Stimulated activated CD4-positive, alpha-beta T cell treated with anti-CD3 and anti-CD28 coated beads, Interleukin-2, amount 100 ng/mL, for 24 hours (primary cell): ENCODE measurements at places on chromosomes 7 and 10.

- DNase-seq = no peak
Measured at GRCh38 chr7:85133560-85133959, 53.3 kb downstream of the SEMA3D start.

DNA sequence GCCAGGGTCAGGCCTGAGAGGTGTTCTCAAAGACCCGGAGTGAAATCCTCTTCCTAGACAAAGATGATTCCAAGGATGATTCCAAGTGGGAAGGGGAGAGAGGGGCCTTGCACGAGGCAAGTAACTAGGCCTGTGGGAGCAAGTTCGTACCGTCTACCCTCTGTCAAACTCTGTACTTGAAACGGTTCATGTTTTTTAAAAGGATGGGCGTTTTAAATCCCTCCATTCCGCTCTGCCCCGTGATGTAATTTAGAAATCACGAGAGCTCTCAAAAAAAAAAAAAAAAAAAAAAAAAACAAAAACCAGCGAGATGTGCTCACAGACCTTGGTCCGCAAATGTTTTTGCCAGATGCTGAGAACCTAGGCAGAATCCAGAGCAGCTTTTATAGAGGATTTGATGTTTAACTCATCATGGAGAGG, 114.7 kb upstream of the CARD11 start:
- DNase-seq = no peak

GRCh38 chr10:116132780-116133399, 140.1 kb downstream of the GFRA1 start:
- DNase-seq = no peak

DNA sequence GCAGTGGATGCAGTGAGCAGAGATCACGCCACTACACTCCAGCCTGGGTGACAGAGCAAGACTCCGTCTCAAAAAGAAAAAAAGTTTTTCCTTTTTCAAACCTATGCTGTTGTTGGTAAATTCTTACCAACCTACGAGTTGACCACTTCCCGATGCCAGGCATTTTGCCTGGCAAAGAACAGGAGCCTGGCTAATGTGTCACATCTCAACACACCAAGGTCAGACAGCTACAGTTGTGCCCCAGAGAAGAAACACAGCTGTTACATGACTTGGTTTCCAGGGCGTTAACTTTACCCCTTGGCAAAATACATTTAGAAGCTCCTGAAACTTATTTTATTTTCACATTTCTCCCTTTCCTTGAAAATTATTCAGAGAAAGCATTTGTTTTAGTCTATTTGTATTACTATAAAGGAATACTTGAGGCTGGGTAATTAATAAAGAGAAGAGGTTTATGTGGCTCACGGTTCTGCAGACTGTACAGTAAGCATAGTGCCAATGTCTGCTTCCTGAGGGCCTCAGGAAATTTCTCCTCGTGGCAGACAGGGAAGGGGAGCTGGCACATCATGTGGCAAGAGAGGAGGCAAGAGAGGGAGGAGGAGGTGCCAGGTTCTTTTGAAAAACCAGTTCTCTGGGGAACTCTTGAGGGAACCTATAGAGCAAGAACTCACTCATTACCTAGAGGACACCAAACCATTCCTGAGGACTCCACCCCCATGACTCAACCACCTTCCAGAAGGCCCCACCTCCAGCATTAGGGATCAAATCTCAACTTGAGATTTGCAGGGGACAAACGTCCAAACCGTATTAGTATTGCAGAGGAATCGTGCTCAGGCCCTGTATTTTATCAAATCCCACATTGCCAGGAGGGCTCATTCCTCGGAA, 83.3 kb downstream of the PAXIP1 start:
- no peak for DNase-seq

DNA sequence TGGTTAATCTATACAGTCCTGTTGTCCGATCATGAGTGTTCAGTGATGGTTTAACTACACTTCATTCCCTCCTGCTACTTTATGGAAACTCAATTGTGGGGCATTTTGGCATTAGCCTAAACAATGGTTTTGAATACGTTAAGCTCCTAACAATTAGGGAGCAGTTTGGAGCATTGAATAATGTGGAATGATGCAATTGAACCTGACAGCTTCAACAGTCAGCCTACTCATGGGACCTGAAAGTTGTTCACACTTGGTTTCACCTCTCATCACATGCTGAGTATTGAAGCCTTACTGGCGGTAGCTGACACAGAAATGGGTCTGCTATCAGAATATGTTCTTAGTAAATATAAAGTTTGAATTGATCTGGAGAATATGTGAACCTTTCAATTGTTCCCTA, 186.1 kb downstream of the MLLT10 start:
- no peak for DNase-seq

DNA sequence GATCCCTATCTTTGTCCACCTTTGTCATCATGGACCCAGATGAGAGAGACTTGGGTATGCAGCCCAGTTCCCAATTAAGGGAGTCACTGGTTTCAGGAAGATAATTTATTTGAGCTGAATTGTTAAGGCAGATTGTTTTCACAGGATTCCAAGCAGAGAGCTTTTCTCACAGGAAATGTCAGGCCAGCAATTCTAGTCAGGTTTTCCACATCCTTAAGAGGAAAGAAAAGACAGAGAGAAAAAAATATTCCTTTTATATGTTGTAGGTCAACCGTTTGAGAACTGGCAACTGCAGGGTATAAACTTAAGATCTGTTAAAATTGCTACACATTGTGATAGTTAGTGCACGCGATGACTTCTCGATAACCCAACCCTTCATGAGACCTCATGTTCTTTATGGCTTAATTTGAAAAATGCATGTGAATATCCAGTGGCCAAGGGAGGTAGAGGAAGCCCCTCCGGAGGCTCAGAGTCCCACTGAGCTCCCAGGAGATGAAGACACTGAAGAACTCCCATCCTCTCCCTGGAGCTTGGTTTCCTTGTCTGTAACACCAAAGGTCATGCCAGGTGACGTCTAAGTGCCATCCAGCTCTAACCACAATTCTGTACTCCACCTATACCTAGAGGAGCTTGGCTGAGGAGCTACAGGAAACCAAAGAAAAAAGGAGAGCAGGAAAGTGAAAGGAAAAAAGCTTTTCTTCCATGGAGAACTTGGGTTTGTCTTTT, 45.6 kb downstream of the MINDY4 start:
- no peak for DNase-seq

GRCh38 chr10:50431133-50431532, 179.8 kb upstream of the ASAH2 start:
- DNase-seq = no peak

DNA sequence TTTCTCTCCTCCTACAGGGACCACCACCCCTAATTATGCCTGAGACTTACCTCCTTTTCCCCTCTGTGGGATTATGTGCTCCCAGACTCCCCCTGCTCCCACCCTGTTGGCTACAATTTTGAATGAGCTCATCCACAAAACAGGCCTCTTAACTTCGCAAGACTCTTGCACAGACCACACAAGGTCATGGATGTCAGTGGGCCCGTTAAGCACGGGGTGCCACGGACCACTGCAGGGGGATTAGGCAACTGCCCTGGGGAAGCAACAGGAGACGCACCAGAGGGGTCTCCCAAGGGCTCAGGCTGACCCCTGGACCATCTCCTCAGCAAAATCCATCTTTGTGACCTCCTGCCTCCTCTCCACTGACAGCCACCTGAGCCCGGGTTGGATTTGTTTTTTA, 42.1 kb upstream of the COL13A1 start:
- DNase-seq = no peak

DNA sequence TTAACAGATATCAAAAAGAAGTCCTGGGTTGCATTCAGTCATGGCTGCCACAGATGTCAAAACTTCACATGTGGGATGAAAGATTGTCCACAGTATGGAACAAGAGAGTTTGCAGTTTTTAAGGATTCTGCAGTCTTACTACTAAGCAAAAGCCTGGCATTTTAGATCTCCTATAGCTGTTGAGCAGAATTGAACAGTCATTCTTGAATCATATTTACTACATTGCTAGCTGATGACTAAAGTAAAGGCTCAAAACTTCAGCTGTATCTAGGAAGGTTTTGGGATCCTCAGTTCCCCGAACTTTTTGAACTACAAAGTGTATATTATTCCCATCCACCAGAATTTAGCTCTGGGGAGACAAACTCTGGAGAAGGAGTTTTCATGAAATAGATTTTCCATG, 31.0 kb downstream of the BET1 start:
- DNase-seq = no peak

DNA sequence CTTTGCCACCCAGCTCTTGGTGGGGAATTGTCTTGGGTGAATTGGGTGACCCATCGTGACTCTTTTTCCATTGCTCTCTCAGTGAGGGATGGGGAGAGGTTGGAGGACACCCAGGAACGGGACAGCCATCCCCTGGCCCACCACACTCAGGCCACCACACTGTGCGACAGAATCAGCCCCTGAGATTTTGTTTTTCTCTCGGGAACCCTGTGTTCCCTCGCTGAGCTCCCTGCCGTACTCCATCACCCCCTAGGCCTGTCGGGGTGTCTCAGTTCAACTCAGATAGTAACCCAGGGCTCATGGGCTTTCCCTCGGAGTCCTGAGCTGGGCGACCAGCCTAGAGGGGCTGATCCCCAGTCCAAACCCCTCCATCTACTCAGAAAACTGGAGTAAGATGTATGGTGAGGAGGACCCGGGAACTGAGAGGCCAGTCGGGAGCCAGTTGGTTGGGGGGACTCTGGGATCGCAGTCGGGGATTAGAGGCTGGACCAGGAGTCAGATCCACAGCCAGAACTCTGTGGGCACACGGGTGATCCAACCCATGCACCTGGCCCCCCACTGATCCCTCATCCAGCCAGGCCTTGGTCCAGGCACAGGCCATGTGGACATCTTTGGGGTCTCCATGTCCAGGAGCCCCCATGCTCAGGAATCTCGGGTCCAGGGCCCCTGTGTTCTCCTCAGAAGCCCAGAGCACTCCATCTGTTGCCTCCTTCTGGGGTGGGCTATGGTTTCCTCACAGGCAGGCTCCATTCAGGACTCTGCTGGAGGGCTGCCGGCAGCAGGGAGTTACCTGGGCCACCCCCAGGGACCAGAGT, 9.3 kb downstream of the CRYGN start:
- no peak for DNase-seq

- DNase-seq = no peak
Measured at GRCh38 chr7:149431486-149432120, 29.3 kb downstream of the ZNF777 start.

GRCh38 chr7:149460493-149461277, at the start of gene ZNF777:
TSS of gene ZNF777 (minus strand) at chr7:149461062. CDS start at chr7:149456022, 5,040 bp downstream.
- DNase-seq = peak; percentile 80

- no peak for DNase-seq
Measured at GRCh38 chr10:59606551-59606961, 103.1 kb downstream of the SLC16A9 start.

DNA sequence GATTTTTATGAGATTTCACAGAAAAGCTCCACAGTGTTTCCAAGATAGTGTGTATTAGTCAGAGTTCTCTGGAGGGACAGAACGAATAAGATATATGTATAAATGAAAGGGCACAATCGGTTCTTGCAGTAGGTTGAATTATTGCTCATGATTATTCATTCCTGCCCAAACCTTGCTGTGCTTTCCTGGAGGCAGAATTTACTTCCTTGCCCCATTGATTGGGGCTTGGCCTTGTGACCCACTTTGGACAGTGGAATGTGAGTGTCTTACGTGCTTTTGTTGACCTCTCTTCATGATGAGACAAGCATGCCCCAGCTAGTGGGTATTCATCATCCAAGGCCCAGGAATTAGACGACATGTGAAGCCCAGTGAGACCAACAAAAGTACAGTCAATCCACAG, 53.0 kb upstream of the ABCB5 start:
- no peak for DNase-seq

DNA sequence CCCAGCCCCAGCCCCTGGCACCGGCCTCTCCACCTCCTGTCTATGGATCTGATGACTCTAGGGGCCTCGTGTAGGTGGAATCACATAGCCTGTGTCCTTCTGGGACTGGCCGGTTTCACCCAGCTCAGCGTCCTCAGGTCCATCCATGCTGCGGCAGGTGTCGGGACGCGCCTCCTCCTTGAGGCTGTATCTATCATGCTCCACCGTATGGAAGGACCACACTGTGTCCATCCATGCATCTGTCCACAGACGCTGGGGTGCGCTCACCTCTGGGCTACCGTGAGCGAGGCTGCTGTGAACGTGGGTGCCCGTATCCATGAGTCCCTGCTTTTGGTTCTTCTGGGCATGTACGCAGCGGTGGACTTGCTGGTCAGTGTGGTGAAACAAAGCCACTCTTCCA, 281.1 kb downstream of the MAD1L1 start:
- no peak for DNase-seq

- DNase-seq = no peak
Measured at GRCh38 chr7:32283546-32283945, 206.6 kb downstream of the LSM5 start.

- DNase-seq = no peak
Measured at GRCh38 chr7:131329176-131329570, 1.5 kb downstream of the MKLN1 start.

- DNase-seq = no peak
Measured at GRCh38 chr7:158076656-158077055, 511.0 kb downstream of the PTPRN2 start.

DNA sequence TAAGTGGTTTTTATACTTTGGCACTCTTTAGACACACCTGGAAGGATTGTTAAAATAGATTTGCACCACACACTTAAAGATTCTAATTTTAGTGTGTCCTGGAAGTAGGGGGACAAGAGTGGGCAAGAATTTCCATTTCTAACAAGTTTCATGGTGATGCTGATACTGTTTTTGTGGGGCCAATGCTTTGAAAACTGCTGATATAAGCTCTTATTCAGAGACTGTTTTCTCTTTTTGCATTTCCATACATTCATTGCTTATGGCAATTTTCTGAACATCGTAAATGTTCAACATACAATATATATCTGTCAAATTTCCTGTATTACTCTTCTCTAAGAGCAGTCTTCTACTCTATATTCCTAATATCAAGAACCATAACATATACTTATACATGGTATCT, 79.0 kb downstream of the TFEC start:
- no peak for DNase-seq

DNA sequence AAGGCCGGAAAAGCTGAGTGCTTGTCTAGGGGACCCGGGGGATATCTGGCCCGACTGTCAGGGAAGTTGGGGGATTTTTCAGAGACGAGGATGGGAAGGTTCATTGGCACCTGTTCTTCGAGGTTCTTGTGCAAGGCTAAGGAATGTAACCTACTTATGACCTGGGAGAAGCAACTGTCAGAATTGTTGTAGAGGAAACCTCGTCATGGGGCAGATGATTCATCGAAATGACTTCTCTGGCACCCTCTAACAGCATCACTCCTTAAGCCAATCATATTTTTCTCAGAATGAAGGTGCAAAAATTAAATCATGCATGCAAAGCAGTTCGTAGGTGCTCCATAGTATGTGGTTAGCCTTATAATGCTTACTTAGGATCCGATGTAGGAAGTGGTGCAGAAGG, 58.6 kb downstream of the PLXDC2 start:
- DNase-seq = no peak
